Airway epithelial cell (primary cell): ENCODE measurements at places on chromosomes 2 and 18. TPM values are rescaled to one million over a fixed set of nuclear protein-coding genes. Genes with fewer than 3 reads are reported as not detected.

The ZSCAN30 gene
- 6.5 and 10.4 TPM in 2 replicates for total RNA-seq

The TLX2 gene
- not detected in 2 replicates for total RNA-seq

The AGXT gene
- total RNA-seq, result not detected in 2 replicates

The ALPP gene
- total RNA-seq, result not detected in 2 replicates

The TANC1 gene
- 34.1 and 43.0 TPM in 2 replicates for total RNA-seq

The PLCD4 gene
- 2.6 and 3.1 TPM in 2 replicates for total RNA-seq

The ARHGAP15 gene
- total RNA-seq, result not detected in 2 replicates

The SRBD1 gene
- total RNA-seq, result 9.7 and 10.7 TPM in 2 replicates

The PSTPIP2 gene
- total RNA-seq, result 17.2 and 20.2 TPM in 2 replicates

The GCG gene
- not detected in 2 replicates for total RNA-seq

The CRYGB gene
- not detected in 2 replicates for total RNA-seq

The ATP6V1B1 gene
- not detected in 2 replicates for total RNA-seq

The FABP1 gene
- total RNA-seq, result not detected in 2 replicates

The CD207 gene
- not detected in 2 replicates for total RNA-seq

The CREB1 gene
- total RNA-seq, result 14.1 and 21.6 TPM in 2 replicates

The TFCP2L1 gene
- 9.3 and 12.9 TPM in 2 replicates for total RNA-seq

The LIMS4 gene
- total RNA-seq, result not detected in 2 replicates

The FAM237A gene
- not detected in 2 replicates for total RNA-seq

The FEV gene
- total RNA-seq, result not detected in 2 replicates

The GLS gene
- total RNA-seq, result 40.1 and 48.7 TPM in 2 replicates

The C1GALT1C1L gene
- 0.21 and 2.2 TPM in 2 replicates for total RNA-seq

The POTEC gene
- total RNA-seq, result not detected in 2 replicates

The ALLC gene
- not detected in 2 replicates for total RNA-seq

The EVA1A gene
- total RNA-seq, result 19.3 and 26.4 TPM in 2 replicates

The OXER1 gene
- not detected in 2 replicates for total RNA-seq

The ABCG8 gene
- not detected in 2 replicates for total RNA-seq

The HOXD4 gene
- total RNA-seq, result not detected in 2 replicates

The SPC25 gene
- total RNA-seq, result 3.3 and 6.8 TPM in 2 replicates

The NEU2 gene
- total RNA-seq, result not detected in 2 replicates

The DLX2 gene
- 0.56 and 0.92 TPM in 2 replicates for total RNA-seq

The GTF2A1L gene
- not detected in 2 replicates for total RNA-seq

The BCL11A gene
- 9.3 and 10.8 TPM in 2 replicates for total RNA-seq

The CCL20 gene
- total RNA-seq, result 14.9 and 17.5 TPM in 2 replicates

The IL1R2 gene
- total RNA-seq, result 0.35 TPM in 1 of 2 replicates, not detected in the other

The LYPD6 gene
- total RNA-seq, result 0.56 and 1.8 TPM in 2 replicates

The ANKRD29 gene
- 4.0 and 13.9 TPM in 2 replicates for total RNA-seq

The LINC00305 gene
- total RNA-seq, result not detected in 2 replicates

The KLF11 gene
- total RNA-seq, result 3.7 and 4.9 TPM in 2 replicates

The MOCOS gene
- 1.2 and 2.9 TPM in 2 replicates for total RNA-seq

The DOK6 gene
- not detected in 2 replicates for total RNA-seq

The GALNT5 gene
- total RNA-seq, result 48.1 and 67.4 TPM in 2 replicates

The DSG4 gene
- total RNA-seq, result 0.05 and 0.07 TPM in 2 replicates

The RUFY4 gene
- total RNA-seq, result not detected in 2 replicates

The CAVIN2 gene
- 4.9 and 7.9 TPM in 2 replicates for total RNA-seq

The CD226 gene
- 0.14 TPM in 1 of 2 replicates, not detected in the other for total RNA-seq

The CCBE1 gene
- total RNA-seq, result 0.85 and 3.0 TPM in 2 replicates

The SEPTIN10 gene
- 35.5 and 53.3 TPM in 2 replicates for total RNA-seq

The LYG1 gene
- total RNA-seq, result not detected in 2 replicates

The SULT1C2 gene
- total RNA-seq, result not detected in 2 replicates

The ASNSD1 gene
- 19.3 and 28.9 TPM in 2 replicates for total RNA-seq

The VWA3B gene
- total RNA-seq, result not detected in 2 replicates

The BARD1 gene
- 11.6 and 14.6 TPM in 2 replicates for total RNA-seq

The CRYGA gene
- total RNA-seq, result not detected in 2 replicates

The TDRD15 gene
- not detected in 2 replicates for total RNA-seq

The CTDSP1 gene
- total RNA-seq, result 52.4 and 72.9 TPM in 2 replicates

The TCF4 gene
- 18.6 and 19.5 TPM in 2 replicates for total RNA-seq

The CERKL gene
- total RNA-seq, result not detected in 2 replicates
